Choroid plexus epithelial cell (primary cell): ENCODE measurements at places on chromosomes 3 and 15.
A peak's percentile ranks its signal among the peaks of the same experiment; 100 is the strongest.

GRCh38 chr3:29644261-29644660 is 363.4 kb downstream of the RBMS3 start:
- DNase-seq, result no peak

- DNase-seq, result no peak
Observed at GRCh38 chr3:87766721-87767120, 292.1 kb downstream of the CGGBP1 start.

GRCh38 chr3:105466495-105467404 is 100.0 kb downstream of the ALCAM start:
- no peak for DNase-seq

DNA sequence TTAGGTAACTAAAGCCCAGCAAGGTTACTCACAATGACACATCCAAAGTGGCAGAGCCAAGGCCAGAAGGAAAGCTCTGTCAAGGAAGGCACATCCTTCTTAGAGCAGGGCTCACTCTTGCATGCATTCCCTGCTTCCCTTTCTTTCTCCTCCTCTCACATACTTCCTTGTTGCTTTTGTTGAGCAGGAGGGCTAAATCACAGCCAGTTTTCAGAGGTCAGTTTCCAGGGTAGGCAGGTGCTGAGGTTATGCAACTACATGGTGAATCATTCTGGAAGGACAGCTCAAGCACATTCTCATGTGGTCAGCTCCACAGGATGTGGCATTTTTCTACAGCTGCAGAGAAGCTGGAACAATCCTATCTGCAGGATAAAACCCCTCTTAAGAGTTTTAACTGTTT is 275.6 kb downstream of the ZNF621 start:
- DNase-seq, result peak; percentile 98

DNA sequence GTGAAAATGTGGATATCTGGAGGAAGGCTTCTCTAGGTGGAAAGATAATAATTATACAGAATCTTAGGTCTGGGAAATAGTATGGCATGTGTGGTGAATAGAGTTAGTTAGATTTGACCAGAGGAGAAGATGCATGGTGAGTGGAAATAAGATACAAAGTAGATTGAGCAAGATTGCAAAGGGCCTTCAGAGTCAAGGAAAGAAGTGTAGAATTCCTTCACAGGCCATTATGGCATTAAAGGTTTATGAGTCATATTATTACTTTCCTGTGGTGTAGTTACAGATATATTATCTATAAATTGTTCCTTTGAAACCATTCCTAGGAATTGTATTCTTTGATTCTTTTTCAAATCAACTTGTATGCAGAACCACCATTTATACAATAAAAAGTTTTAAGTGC is 660.3 kb downstream of the SI start:
- DNase-seq, result no peak

DNA sequence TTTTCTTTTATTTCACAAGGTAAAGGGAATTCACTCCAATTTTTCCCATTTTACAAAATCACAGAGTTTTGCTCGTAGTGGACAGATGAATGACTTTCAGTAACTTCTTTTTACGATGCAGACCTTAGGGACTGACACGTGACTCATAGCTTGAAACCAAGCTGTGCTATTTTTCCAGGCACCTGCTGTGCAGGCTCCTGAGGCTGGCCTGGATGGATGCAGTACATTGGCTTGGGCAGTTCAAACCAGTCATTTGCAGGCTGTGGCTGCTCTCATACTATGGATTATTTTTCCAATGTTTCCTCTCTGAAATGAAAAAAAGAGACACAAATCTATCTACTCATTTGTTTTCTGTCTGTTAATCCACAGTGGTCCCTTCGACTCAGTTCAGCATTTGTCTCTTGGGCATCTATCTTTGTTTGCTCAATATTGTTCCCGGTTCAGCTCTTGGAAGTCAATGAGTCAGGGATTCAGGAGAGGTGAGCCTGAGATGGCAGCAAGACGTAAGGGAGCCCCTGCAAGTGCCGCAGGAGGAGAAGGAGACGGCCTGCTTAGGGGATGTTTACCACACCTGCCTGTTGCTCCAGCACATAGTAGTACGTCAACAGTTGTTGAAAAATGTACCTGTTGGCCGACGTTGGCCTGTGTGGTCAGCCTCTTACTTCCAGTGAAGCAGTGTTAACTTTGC is 92.8 kb downstream of the SV2B start:
- DNase-seq, result no peak

- DNase-seq, result no peak
Observed at GRCh38 chr15:76334438-76335306, 1.9 kb upstream of the ISL2 start.

GRCh38 chr15:29008846-29009245 is 123.1 kb downstream of the APBA2 start:
- peak; percentile 67 for DNase-seq
